ENCODE measurements at places on chromosomes 12 and 14.

DNA sequence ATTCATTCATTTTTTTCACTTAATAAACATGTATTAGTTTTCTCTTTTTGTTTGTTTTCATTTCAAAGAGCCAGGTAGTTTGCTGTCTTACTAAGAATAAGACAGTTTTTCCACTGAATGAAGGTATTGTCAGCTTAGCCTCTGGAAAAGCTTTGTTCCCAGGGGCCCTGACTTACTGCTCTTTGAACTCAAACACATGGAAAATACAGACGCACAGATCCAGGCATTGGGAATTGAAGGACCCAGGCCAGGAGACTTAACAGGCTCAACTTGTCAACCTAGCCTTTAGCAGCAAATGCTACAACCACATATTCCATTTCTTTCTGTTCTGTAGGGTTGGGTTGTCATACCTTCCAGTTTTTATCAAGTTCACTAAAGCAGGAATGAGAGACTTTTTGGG lies 38.5 kb upstream of the SLCO1C1 start:
- no peak for DNase-seq

GRCh38 chr12:91317306-91317705 lies 134.7 kb upstream of the DCN start:
- no peak for DNase-seq

- no peak for DNase-seq
These were observed 20.6 kb upstream of the CPM start for GRCh38 chr12:68953536-68953935.

DNA sequence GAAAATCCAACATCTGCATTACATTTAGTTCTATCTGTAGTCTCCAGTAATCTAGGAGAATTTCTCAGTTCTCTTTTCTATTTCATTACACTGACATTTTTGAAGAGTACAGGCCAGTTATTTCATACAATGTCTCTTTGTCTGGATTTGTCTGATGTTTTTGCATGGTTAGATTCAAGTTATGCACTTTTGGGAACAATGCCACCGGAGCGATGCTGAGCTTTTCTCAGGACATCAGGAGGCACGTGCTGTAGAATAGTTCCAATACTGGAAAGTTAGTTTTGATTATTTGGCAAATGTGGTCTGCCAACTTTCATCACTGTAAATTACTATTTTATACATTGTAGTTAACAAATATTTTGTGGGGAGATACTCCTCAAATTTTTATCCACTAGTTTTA lies 43.1 kb downstream of the ALDH1L2 start:
- DNase-seq: no peak

GRCh38 chr12:111842556-111843396 lies 748 bp downstream of the MAPKAPK5 start:
- peak; percentile 47 for DNase-seq

GRCh38 chr14:86057018-86057667 lies 527.2 kb downstream of the FLRT2 start:
- DNase-seq: peak; percentile 38

DNA sequence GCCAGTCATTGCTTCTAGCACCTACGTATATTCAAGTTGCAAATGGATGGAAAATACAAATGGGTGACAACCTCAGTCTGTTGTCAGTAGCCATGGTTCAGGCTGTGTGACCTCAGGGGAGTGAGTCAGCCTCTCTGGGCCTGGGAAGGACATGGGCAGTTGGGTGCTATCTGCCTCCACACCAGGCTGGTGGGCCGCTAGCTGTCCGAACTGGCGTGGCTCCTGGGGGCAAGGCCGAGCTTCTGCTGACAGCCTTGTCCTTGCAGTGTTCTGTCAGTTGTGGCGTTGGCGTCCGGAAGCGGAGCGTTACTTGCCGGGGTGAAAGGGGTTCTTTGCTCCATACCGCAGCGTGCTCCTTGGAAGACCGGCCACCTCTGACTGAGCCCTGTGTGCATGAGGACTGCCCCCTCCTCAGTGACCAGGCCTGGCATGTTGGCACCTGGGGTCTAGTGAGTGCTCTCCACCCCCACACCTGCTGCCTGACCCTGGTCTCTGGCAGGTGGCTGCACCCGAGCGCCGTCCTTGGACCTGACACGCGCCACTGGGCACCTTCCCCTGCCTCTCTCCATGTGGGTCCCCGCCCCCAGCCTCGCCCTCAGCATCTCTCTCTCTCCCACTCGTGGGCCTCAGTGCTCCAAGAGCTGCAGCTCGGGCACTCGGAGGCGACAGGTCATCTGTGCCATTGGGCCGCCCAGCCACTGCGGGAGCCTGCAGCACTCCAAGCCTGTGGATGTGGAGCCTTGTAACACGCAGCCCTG lies 17.1 kb downstream of the PAPLN start:
- DNase-seq: no peak

DNA sequence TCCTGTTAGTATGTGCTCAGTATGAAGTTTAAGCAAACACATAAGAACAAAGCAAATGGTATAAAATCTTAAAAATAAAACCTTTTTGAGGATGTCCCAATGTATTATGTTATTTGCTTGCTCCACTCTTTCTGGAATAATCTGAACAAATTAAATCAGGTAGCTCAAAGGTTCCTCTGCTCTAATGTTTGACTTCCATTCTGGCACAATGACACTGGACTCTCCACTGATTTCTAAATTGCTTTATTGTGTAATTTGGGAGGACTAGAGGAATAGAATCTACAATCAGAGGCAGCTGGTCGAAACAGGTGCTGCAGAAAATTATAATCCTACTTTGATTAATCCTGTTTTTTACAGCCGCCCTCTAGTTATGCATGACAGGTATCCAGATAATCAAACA lies 523.7 kb upstream of the FOXG1 start:
- DNase-seq: no peak

- no peak for DNase-seq
These were observed 23.0 kb downstream of the KCNJ8 start for GRCh38 chr12:21751517-21751916.

DNA sequence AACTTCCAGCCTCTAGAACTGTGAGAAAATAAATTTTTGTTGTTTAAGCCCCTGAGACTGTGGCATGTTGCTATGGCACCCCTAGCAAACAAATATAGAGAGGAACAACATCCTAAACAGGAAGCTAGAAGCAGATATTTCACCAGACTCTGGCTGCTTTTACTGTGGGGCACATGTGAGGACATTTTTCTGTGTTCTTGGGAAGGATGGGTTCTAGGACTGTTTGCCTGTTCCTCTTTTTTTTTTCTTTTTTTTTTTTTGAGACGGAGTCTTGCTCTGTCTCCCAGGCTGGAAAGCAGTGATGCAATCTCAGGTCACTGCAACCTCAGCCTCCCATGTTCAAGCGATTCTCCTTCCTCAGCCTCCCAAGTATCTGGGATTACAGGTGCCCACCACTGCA lies 4.2 kb upstream of the HRK start:
- no peak for DNase-seq

DNA sequence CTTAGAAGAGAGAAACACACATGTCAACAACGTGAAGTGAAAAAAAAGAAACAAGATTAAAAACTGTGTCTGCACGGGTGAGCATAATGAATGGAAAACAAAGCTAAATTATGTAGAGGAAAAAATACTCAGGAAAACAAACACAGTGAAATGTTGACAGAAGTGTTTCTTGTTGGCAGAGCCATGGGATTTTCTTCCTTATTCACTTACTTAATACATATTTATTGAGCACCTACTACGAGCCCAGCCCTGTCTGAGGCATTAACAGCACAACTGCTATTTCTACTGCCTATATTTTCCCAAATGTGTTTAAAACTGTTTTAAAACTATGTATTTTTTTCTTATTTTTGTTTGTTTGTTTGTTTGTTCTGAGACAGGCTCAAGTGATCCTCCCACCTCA lies 69.9 kb downstream of the DIO3 start:
- no peak for DNase-seq

DNA sequence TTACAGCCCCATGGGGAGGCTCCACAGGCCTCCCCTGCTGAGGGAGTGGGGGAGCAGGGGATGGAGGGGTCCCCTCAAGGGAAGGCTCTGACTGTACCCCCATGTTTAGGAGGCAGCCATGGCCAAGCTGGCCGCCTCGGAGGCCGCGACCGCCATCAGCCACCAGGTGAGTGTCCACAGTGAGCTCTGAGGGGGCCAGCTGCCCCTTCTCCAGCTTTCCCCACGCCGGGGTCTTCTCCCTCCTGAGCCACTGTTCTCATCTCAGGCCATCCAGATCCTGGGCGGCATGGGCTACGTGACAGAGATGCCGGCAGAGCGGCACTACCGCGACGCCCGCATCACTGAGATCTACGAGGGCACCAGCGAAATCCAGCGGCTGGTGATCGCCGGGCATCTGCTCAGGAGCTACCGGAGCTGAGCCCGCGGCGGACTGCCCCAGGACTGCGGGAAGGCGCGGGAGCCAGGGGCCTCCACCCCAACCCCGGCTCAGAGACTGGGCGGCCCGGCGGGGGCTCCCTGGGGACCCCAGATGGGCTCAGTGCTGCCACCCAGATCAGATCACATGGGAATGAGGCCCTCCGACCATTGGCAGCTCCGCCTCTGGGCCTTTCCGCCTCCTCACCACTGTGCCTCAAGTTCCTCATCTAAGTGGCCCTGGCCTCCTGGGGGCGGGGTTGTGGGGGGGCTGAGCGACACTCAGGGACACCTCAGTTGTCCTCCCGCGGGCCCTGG lies 13.6 kb downstream of the ACADS start:
- no peak for DNase-seq

GRCh38 chr12:129901254-129901653 lies 2.6 kb downstream of the TMEM132D start:
- DNase-seq: no peak

DNA sequence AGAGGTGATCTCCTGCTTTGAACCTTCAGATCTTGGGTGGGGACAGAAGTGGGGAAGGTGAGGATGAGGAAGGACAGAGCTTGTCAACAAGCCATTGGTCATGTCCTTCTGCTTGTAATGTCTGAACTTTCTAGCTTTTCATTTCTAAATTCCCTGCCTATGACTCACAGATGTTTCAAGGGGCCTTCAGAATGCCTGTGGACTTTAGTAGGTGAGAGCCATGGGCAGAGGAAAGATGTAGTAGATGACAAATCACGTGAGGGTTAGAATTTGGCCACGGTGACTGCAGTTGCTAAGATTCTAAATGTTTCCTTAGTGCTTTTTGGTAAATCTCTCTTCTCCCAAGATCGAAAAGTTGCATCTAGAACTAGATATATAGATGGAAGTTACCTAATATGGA lies 18.7 kb upstream of the CREBL2 start:
- peak; percentile 57 for DNase-seq

DNA sequence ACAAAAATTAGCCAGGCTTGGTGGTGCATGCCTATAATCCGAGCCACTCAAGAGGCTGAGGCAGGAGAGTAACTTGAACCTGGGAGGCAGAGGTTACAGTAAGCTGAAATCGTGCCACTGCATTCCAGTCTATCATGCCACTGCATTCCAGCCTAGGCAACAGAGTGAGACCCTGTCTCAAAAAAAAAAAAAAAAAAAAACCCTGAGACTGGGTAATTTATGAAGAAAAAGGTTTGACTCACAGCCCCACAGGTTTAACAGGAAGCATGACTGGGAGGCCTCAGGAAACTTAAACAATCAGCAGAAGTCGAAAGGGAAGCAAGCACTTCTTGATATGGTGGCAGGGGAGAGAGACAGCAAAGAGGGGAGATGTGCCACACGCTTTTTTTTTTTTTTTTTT lies 123.2 kb downstream of the GXYLT1 start:
- DNase-seq: no peak

- no peak for DNase-seq
These were observed 47.7 kb upstream of the EVL start for GRCh38 chr14:100017553-100017952.

DNA sequence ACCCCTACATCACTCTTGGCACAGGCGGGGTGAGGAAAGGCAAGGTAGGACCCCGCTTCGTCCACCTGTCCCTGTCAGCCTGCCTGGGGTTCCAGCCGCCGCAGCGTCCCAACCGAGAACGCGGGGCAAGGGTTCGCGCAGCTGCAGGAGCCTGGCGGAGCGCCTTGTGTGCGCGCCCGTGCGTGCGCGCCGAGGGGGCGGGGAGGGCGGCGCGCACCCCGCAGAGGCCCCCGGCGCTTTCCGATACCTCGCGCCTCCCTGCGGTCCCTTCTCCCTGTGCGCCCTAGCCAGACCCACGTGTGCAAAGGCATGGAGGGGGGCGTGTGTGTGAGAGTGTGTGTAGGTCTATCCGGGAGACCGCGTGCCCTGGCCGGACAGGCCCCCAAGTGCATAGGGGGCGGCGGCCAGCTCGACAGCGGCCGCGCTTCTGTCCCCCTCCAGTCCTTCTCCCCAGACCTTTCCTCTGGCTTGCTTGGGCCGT lies 122.4 kb downstream of the TSPAN9 start:
- no peak for DNase-seq

DNA sequence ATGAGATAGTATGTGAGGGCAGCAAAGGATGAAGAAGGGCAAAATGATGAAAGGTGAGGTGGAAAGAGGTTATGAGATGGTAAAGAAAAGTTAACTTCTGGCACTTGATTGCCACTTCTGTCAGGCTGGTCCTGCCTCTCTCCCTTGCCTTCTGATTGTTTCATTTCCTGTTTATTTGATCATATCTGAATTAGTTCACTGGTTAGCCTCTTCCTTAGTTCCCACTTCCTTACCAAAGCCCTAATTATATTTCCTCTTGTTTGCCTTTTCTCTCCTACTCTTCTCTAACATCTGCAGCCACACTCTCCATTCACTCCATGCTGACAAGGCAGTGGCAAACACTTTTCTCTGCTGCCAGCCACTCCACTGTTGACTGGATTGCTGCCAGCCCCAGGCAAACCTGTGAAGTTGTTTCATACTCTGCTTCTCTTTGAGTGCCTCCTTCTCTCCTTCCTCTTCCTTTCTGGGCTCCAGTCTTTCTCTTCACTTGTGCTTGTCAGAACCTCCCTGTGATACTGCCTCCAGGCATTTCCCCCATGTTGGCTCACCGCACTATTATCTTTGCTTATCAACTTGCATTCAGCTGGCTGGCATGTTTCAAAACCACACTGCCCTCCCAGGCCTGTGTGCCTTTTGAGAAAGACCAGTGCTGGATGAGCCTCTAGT lies 8.1 kb downstream of the PNP start:
- DNase-seq: no peak

- no peak for DNase-seq
These were observed 400.7 kb downstream of the DAD1 start for GRCh38 chr14:22188318-22188717.

- DNase-seq: no peak
These were observed 19.6 kb downstream of the CCDC60 start for GRCh38 chr12:119354172-119354571.

GRCh38 chr14:64620910-64621309 lies 71.1 kb downstream of the PPP1R36 start:
- no peak for DNase-seq

GRCh38 chr12:109863847-109864712 lies 16.3 kb downstream of the GLTP start:
- DNase-seq: no peak

DNA sequence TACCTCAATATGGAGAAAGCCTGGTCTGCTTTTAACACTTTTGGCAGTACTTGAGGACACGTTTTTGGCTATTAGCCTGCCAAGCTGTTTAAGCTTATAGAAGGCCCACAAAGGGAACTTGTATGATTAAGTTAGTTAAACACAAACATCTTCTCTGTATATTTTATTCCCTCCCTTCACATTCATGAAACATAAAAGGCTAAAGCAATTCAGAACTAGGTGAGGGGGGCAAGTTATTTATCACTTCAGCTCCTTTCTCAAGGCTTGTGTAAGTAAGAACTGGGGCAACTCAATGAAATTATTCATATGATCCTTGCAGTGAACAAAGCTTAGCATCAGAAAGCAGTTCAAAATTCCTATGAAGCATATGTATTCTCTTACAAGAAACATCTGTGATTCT lies 7.5 kb downstream of the PRICKLE1 start:
- DNase-seq: no peak
